NCI-H446 treated with DMSO at 0.1 percent for 48 hours (cell line): ENCODE measurements at places on chromosomes 4 and X.

- DNase-seq: no peak
These were observed 19.5 kb downstream of the AP1AR start for GRCh38 chr4:112251019-112251643.

- DNase-seq: no peak
These were observed 549.9 kb upstream of the AMOT start for GRCh38 chrX:113390531-113390930.

- DNase-seq: no peak
These were observed 795.6 kb downstream of the IL1RAPL1 start for GRCh38 chrX:29382811-29383210.

DNA sequence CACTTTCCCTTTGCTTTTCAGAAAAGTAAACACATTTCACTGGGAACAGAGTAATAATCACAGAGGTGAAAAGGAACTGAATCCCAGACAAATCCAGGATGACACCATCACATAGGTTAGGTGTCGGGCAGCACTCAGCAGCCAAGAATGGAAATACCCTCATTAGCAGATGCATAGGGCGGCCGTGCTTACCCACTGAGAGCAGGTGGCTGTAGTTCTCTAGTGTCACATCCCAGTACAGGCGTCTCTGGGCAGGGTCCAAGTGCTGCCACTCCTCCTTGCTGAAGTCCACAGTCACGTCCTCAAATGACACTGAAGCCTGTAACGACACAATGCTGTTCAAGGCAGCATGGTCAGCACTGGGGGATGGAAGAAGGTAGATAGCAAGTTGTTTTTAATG, 26.9 kb downstream of the ZNF41 start:
- no peak for DNase-seq

- peak; percentile 52 for DNase-seq
These were observed 102.9 kb downstream of the GRXCR1 start for GRCh38 chr4:42995343-42995944.

- no peak for DNase-seq
These were observed 11.7 kb upstream of the MAP7D3 start for GRCh38 chrX:136262812-136263315.

GRCh38 chr4:36446275-36446674, 164.9 kb downstream of the DTHD1 start:
- no peak for DNase-seq

- no peak for DNase-seq
These were observed 97.8 kb downstream of the ZNF674 start for GRCh38 chrX:46447384-46447783.

- no peak for DNase-seq
These were observed 1020.7 kb upstream of the SLIT2 start for GRCh38 chr4:19230906-19231545.

DNA sequence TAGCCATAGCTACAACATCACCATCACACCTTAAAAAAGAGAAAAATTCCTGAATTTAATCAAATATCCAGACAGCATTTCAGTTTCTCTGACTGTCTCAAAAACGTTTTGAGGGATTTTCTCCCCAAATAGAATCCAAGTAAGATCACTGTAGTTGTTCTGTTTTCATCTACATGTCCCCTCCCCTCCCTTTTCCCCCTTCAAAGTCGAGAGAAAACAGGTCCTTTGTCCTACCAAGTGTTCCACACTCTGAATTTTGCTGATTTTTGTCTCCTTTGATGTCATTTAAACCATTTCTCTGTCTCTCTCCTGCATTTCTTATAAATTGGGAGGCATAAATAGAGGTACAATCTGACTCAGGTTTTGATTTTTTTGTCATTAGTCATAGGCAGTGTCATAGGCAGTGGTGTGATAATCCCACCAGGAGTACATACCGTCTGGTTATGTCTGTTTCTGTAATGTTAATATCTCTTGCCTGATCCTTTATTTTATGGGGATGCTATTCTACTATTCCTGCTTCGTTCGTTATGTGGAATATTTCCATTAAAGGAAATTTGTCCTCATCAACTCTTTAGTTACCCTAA, 348.6 kb downstream of the PTTG2 start:
- DNase-seq: no peak

DNA sequence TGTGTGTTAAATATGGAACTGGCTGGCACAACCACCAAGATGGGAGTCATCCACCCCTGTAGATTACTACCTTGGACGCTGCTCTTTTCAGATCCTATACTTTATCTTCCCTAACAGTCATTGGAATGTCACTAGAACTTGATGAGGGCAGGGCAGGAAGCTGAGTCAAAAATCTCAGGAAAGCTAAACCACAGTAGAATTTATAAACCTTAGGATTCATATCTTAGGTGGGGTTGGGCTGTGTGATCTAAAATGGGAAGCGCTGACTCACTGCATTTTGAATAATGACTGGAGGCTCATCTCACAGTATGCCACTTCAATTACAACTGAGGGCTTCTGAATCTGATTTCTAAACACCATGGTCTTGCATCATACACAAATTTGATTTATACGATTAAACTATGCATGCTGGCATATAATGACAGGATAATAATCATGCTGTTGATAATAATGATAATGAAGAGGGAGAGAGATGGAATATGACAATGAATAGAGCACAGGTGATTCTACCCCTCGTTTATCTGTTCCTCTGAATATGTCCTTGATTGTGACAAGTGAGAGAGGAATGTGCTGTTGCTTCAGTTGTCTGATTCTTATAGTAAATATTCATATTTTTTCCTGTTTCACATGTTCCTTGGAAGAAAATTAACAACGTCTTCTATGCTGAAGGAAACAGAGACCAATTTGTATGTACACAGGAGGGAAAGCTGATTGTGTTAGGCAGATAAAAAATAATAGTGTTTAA, 270.3 kb upstream of the HS3ST1 start:
- DNase-seq: no peak

- DNase-seq: peak; percentile 66
These were observed 260.9 kb upstream of the RPS6KA3 start for GRCh38 chrX:20527558-20528011.

GRCh38 chrX:143632625-143633410, 3.1 kb downstream of the SLITRK4 start:
- no peak for DNase-seq

DNA sequence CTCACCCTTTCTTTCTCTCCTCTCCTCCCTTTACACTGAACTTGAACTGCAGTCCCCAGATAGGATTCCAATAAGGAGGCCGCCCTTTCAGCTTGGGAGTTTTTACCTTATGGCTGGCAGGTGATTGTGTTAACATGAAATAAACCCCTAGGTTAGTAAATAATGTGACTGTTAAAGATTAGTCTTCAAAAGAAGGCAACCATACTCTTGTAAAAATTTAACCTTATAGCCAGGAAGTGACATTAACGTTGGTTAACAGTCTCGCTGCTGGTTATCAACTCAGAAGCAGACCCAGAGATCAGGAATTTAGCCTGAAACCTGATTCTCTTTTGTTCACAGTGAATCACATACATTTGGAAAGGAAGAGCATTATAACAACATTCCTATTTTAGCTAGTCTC, 15.2 kb downstream of the FHDC1 start:
- DNase-seq: no peak

DNA sequence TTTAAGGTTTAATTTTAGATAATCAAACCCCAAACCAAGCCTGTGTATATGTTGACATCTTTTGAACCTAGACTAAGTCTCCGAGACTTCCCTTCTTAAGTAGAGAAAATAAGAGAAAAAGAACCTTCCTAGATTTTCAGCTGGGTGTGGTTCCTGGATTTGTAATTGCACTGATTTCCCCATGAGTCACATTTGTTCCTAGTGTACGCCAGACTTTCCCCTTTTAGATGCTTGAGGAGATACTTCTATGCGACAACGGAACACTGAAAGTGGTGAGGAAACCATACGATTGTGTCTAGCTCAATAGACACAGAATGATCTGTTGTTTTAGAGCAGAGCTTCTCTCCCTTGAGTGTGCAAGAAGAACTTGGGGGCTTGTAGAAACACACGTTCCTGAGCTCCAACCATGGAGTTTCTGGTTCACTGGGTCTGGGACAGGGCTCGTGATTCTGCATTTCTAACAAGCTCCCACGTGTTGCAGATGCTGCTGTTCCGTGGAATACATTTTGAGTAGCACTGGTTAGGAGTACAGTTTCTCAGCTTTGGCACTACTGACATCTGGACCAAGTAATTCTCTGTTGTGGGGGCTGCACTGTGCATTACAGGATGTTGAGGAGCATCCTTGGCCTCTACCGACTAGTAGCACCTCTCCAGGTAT, 87.1 kb downstream of the AMELX start:
- DNase-seq: no peak

DNA sequence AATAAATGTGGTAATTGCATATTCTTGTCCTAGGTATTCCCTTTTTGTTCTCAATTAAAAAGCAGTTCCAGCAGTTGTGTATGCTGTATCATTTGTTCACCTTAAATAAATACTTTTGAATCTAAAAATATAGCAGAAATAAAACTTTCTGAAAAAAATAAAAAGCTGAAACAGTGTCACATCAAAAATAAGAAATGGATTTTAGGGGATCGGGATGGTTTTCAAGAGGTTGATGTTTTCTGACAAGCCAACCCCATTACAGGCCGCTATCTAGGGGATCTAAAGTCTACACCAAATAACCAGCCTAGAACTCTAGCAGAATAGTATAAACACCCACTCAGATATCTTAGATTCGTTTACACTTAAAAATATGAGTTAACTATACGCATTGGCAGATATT, 95.4 kb upstream of the MAML3 start:
- DNase-seq: peak; percentile 10

DNA sequence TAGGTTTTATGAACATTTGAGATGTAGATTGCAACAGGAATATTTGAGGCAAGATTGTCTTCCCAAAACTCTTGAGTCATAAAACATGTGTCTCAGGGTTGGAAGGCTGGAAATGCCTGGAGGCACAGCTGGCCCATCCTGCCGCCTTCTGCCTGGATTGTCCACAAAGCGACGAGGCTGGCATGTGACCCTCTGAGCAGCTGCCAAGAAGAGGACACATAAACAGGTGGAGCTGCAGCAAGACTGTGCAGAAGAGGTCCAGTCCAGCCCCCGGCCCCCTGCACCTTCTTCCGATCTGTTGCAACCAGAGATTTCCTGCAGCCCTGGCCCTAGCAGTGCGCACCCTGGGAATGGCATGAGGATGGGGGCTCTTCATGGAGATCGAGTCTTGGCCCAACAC, 101.9 kb upstream of the BCOR start:
- DNase-seq: no peak

DNA sequence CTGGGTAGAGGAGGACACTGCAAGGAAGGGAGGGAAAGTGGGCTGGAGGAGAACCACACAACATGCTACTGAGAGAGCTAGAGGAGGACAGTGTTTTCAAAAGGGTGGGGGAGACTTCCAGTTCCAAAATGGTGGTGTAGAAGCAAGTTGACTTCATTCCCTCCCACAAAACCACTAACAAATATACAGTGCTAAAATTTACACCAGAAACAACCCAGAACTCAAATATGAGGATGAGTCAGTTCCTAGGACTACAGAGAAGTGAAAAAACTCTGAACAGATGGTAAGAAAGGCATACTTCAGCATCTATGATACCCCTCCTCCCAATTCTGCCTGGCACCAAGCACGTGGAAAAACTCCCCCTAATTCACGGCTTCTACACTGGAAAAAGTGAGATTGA, 9.8 kb downstream of the AADAT start:
- DNase-seq: no peak

GRCh38 chr4:117357866-117358265, 272.5 kb upstream of the TRAM1L1 start:
- no peak for DNase-seq

DNA sequence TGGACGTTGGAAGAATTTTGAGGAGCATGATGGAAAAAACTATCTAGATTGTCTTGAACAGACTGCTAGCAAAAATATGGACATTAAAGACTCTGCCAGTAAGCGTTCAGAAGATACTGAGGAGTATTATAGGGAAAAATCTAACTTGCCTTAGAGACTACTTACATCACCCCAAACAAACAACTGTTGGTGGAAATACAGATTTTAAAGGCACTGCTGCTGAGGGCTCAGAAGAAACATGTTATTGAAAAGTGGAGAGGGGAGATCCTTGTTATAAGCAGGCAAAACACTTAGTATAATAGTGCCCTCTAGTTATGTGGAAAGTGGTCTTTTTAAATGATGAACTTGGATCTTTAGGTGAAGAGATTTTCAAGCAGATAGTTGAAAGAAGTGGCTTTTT, 29.2 kb downstream of the MAD2L1 start:
- DNase-seq: no peak

- no peak for DNase-seq
These were observed 36.6 kb downstream of the ADRA2C start for GRCh38 chr4:3802571-3803474.

GRCh38 chrX:40987413-40987812, 97.8 kb upstream of the USP9X start:
- no peak for DNase-seq

- no peak for DNase-seq
These were observed 22.4 kb downstream of the GAB1 start for GRCh38 chr4:143358923-143359643.

- DNase-seq: no peak
These were observed 65.9 kb downstream of the VEGFC start for GRCh38 chr4:176726803-176727202.

DNA sequence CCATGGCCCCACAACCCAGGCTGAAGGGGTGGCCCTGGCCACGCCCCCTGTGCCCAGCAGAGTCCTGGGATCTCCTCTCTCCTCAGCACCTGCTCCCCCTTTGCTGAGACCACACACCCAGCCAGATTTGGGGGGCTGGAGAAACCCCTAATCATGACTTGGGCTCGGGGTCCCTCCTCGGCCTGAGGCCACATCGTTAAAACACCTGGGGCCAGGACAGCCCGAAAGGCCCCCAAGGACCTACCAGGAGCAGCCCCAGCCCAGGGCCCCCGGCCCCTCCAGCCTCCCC, 116.7 kb downstream of the FAM53A start:
- no peak for DNase-seq

DNA sequence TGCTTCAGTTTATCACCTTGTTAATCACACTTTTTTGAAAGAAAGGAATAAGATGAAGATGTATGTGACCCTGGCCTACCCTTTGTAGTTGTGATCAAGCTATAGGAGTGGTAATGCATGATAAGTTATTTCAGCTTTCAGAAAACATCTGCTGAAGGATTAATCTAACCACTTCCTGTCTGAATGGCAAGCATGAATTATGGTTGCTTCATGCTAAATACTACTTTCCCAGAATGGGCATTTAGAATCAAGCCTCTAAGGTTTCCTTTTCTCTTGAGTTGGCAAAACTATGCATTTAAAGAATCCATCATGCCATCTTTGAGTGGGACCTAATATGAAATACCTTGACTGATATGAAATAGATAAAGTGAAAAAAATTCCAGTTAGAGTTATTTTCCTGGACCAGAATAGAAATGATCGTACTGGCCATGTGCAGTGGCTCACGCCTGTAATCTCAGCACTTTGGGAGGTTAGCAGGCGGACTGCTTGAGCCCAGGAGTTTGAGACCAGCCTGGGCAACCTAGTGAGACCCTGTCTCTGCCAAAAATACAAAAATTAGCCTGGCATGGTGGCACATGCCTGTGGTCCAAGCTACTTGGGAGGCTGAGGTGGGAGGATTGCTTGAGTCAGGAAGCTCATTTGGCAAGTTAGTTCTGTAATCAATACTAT, 59.1 kb downstream of the ANXA3 start:
- DNase-seq: no peak

DNA sequence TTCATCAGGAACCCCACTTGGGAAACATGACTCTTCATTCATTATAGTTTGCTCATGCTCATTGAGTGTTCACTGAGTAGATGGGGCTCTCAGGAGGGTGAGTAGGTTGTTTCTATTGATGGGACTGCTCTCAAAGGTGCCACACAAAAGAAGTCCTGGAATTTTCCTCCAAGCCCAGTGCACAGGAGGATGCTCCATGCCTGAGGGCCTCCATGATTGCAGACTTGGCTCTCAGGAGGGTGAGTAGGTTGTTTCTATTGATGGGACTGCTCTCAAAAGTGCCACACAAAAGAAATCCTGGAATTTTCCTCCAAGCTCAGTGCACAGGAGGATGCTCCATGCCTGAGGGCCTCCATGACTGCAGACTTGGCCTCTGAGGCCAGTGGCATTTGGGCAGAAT, 108.5 kb downstream of the ZNF674 start:
- no peak for DNase-seq
